ENCODE measurements at places on chromosomes 16 and 17. TPM values are rescaled to one million over a fixed set of nuclear protein-coding genes. Genes with fewer than 3 reads are reported as not detected.

The GAS2L2 gene
- polyA plus RNA-seq = 0.13 TPM

- H3K4me3 ChIP-seq = peak overlapping the region; percentile 66
- H3K27ac ChIP-seq = peak overlapping the region; percentile 97
- peaks cover 60% of the 10 kb centered on the region for H3K4me1 ChIP-seq
- H3K27me3 ChIP-seq = no peaks in the 10 kb centered on the region
These were observed 887 bp downstream of the ZBTB4 start for GRCh38 chr17:7478276-7479212.

- no peaks in the 10 kb centered on the region for H3K27me3 ChIP-seq
- H3K4me1 ChIP-seq = no peaks in the 10 kb centered on the region
- DNase-seq = no peak
These were observed 73.9 kb upstream of the DHX40 start for GRCh38 chr17:59491353-59492090.

GRCh38 chr16:83849421-83849820, 41.6 kb downstream of the HSBP1 start:
- no peaks in the 10 kb centered on the region for H3K27me3 ChIP-seq
- no peaks in the 10 kb centered on the region for H3K36me3 ChIP-seq
- no peak overlapping the region for H3K27ac ChIP-seq
- no peak overlapping the region for H3K4me3 ChIP-seq
- DNase-seq = no peak
- H3K4me1 ChIP-seq = peaks cover 5% of the 10 kb centered on the region
